Urothelium cell line (cell line): ENCODE measurements at places on chromosomes 6 and 20.

GRCh38 chr6:17771609-17772008, 64.9 kb upstream of the NUP153 start:
- DNase-seq, result no peak

DNA sequence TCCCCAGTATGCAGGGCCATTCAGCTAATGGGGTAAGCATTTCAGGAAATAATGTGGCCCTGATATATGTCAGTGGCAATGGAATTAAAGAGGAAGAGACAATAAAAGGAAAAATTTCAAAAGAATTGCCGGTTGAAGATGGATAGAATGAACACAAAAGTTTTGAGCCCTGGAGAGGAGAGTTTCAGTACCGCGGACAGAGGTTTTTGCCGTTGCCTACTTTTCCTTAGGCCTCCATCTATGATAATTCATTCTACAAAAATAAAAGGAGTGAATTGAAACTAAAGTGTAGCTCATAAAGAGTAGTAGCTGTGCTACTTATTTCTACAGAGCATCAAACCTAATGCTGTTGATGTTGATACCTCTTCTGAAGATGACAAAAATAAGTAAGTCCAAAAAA, 140.7 kb downstream of the RNASET2 start:
- no peak for DNase-seq

- no peak for DNase-seq
Observed at GRCh38 chr6:88311561-88311960, 145.4 kb upstream of the CNR1 start.

- peak; percentile 76 for DNase-seq
Observed at GRCh38 chr6:3803627-3804468, 45.3 kb upstream of the FAM50B start.

DNA sequence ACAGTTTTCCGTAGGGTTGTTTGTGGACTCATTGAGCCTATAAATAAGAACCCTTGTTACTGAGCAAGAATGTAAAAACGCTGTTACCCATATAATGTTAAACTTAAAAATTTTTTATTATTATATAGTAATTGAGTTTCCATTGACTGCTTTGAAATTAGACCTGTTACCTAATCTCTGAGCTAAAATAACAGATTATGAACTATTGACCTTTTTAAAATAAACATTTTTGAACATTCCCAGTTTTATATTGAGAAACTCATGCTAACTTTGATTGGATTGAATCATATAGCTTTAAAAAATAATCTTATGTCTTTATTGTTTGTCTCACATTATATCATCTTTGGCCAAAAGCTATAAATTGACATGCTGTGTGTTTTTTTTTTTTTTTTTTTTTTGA, 95.5 kb downstream of the CD2AP start:
- DNase-seq, result no peak

DNA sequence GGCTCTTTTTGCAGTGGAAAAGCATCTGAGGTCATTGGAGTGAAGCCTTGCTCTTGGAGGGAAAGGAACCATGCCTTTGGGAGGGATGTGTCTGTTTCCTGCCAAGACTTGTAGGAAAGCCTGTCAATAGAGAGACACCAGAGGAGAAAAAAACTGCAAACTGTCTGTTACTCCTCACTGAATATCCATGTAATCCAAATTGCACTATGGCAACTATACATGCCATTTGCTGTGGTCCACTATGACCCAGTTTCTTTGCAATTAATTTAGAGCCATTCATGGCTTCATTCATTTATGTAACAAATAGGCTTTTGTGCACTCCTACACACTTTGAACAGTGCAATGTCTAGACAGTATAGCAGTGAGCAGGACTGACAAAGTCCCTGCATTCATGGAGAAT, 296.5 kb downstream of the SLC35F1 start:
- no peak for DNase-seq
